ENCODE measurements at places on chromosomes 12 and 14.

DNA sequence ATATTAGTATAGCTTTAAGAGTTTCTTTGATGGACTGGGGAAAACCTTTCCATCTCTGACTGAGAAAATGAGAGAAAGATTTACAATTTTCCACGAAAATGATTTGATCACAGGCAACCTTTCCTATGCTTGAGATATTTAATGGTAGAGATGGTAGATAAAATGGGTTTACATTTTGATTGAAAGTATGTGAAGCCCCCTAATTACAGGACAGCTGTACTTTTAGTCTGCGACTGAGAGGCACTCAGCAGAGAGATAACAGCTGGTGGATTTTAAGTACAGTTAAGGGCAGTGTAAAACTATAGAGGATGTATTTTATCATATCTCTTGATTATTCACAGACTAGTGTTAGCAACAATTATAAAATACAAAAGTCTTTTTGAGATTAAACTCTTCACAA is 40.7 kb downstream of the C12orf50 start:
- DNase-seq = no peak

DNA sequence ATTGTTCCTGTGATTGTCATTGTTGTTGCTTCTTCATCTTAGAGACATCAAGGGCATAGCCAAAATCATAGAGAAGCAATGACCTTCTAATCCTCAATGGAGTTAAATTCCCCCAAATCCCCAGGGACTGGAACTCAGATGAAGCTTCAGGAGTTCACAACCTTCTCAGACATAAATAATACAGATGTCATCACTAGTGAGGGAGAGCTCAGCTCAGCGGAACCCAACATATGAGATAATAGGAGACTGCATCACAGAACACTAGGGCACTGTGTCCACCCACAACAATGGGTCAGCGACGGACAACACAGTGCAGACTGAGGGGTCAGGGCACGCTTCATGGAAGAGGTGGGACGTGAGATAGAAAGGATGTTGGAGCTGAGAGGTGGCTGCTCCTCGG is 1290.4 kb upstream of the TMEM132C start:
- DNase-seq = no peak

DNA sequence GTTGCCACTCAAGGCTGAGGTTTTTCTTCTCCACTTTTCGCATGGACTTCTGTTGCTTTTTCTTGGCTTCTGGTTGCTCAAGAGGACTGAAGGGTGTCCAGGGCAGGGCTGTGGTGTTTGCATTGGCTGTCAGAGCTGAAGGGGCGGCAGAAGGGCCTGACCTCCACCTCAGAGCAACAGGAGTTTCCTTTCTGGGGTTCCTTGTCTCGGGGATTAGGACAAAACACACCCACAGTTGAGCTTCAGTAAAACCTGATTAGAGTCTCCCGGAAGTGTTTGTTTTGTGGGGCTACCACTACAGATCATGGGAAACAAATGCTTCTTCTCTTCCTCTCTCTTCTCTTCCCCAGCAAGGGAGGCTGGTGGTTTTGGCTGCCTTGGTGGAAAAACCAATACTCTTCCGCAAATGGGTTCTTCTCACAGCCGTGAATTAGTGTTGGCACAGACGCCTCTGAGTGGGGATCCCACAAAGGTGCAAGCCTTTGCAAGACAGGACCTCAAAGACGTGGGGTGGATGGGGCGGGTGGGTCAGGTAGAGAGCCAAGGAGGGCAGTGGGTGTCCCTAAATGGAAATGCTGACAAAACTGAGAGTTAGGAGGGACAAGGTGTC is 317.7 kb upstream of the TBX3 start:
- DNase-seq = no peak

DNA sequence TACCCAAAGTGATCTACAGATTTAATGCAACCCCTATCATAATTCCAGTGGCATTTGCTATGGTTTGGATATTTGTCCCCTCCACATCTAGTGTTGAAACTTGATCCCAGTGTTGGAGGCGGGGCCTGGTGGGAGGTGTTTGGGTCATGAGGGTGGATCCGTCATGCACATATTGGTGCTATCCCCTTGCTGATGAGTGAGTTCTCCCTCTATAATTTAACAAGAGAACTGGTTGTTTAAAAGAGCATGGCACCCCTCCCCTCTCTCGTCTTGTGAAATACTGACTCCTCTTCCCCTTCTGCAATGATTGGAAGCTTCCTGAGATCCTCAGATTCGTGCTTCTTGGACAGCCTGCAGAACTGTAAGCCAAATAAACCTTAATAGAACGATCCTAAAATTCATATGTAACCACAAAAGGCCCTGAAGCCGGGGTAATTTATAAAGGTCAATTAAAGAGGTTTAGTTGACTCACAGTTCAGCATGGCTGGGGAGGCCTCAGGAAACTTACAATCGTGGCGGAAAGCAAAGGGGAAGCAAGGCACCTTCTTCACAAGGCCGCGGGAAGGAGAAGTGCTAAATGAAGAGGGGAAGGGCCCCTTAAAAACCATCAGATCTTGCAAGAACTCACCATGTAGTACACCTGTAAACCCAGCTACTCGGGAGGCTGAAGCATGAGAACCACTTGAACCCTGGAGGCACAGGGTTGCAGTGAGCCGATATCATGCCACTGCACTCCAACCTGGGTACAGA is 41.2 kb downstream of the SLC39A9 start:
- DNase-seq = no peak

DNA sequence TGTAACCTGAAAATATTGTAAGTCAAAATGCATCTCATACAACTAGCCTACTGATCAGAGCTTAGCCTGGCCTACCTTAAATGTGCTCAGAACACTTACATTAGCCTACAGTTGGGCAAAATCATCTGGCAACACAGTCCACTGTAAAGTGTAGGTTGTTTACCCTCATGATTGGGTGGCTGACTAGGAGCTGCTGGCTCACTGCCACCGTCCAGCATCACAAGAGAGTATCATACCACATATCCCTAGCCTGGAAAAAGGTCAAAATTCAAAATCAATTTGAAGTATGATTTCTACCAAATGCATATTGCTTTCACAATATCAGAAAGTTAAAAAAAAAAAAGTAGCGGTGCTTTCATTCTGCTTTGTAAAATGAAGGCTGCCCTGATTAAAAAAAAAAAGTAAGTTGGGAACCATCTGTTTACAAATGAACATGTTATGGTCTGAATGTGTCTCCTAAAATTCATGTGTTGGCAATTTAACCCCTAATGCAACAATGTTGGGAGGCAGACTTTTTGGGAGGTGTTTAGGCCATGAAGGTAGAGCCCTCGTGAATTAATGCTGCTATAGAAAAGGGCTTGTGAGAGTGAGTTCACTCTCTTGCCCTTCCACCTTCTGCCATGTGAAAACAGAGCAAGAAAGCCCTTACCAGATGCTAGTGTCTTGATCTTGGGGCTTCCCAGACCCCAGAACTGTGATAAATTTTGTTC is 211.8 kb downstream of the PPM1H start:
- DNase-seq = no peak

DNA sequence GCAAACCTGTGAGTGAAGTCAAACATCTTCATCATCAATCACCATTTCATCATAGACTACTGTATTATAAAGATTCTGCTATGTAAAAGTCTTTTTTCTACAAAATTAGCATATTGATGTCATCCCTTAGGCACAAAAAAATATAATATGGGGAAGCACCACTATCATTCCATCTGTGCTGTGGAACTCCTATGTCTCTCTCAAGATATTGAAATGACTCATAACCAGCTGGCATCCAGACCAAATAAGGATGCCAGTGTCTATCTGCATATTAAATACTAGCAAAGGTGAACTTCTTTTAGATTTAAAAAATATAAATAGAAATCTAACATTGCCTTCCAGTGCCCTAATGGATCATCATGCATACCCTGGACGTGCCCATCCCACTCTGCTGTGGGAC is 17.9 kb upstream of the DCAF5 start:
- DNase-seq = no peak

- no peak for DNase-seq
These were observed 61.1 kb downstream of the RNF34 start for GRCh38 chr12:121461048-121461447.

GRCh38 chr12:64173456-64173855 is 48.6 kb downstream of the KICS2 start:
- no peak for DNase-seq

DNA sequence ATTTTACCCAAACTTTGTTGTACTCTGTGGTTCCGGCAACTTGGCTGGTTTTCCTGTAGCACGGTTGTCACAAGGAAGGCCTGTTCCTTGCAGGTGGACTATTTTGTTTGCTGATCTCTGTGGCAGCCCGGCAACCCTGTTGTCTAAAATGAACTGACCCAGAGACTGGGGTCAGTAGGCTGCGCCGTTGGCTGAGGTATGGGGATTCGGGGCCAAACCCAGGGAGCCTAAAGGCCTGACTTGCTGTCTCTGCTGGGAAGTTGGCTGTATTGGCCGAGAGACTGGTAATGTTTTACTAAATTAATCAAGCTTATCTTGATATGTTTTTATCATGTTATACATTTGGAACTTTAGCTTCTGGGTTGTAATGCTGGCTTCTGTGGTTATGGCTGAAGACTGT is 13.8 kb downstream of the SMIM41 start:
- no peak for DNase-seq

GRCh38 chr12:54700301-54700700 is 52.1 kb upstream of the DCD start:
- no peak for DNase-seq

DNA sequence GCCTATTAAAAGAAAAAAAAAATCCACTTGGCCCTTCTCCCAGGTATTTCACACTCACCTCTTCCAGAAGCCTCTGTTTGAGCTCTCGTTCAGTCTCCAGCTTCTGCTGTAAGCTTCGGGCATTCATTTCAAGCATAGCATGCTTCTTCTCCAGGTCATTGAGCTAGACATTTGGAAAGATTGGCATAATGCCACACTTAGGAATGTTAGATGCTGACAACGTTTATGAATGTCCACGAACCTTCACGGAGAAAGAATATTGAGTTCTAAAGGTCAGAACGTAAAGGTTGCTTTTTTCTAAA is 60.5 kb downstream of the PRKAB1 start:
- no peak for DNase-seq

DNA sequence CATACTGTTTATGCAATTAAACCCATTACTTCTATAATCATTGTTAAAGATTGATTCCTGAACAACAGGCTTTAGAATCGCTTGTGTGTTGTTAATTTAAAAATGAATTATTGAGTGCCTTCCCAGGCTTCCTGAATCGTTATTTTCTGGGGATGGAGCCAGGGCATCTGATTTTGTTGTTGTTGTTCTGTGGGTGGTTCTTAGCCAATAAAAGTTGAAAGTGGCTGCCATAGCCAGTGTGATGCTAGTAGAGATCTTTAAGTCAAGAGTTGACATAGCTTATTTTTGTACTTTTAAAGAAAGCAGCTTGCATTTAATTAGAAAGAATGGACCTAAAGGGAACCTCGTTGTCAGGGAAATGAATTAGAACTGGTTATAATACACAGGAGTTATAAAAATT is 6.4 kb downstream of the GOLGA5 start:
- DNase-seq = no peak

DNA sequence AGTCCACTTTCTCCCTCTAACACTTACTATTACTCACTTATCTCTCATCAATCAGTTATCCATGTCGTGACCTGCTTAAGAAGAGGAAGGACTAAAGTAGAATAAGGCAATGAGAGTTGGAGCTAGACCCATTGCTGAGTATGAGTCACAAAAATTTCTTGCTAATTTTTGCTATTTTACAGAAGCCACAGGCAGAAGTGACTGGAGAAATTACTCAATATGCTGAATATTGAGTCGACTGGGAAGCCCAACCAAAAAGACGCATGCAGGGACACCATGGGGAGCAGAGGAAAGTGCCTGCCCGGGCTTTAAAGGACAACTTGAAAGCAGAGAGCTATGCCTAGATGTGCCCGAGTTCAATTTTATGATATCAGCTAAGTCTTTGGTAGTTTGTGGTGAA is 115.4 kb upstream of the FOXG1 start:
- DNase-seq = no peak

DNA sequence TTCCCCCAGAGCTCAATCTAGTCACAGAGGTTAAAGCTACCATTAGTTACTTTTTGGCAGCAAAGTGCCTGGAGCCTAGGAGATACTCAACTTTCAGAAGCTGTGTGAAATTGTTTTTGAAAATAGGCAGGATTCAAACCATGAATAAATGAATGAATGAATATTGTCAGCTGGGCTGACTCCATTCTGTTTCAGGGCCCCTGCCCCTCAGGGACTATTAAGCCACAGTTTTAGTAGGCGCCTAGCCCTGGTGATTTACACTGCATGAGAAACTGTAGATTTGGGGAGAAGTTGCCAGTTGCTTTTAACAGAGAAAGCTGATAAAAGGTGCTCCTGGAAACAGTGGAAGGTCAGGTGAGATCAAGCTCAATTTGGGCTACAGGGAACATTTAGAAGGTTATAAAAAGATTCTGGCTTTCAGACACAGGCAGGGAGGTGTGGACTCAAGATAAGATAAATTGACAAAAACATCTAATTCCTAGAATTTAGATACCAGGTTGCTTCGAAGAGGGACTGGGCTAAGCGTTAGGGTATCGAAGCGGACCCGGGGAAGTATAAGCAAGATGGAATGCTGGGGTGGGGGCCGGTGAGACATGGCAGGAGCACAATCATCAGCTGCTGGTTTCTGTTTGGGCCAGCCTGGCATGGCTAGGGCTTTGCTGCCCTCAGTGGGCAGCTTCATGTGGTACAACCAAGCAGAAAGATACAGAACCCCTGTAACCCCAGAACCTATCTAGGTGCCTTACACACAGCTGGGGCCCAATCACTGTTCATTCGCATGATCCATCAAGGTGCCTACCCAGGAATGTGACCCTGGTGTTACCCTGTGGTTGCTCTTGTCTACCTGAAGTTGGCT is 14.9 kb upstream of the CELA1 start:
- DNase-seq = no peak

- no peak for DNase-seq
These were observed 36.8 kb downstream of the EAPP start for GRCh38 chr14:34502545-34503225.

- no peak for DNase-seq
These were observed 72.6 kb downstream of the SUSD6 start for GRCh38 chr14:69683971-69684370.

- DNase-seq = no peak
These were observed 33.1 kb upstream of the GNPNAT1 start for GRCh38 chr14:52824462-52824861.

DNA sequence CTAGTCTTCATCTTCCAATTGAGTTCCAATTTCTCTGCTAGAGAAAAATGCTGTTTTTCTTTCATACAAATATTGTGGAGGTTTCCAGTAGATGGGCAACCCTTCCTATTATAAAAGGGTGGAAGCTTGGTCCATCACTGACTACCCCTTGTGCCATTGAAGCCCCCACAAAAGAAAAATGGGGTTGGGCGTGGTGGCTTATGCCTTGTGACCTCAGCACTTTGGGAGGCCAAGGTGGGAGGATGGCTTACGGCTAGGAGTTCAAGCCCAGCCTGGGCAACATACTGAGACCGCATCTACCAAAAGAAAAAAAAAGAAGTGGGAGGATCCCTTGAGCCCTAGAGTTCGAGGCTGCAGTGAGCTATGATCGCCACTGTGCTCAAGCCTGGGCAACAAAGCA is 22.8 kb downstream of the NCKAP5L start:
- DNase-seq = no peak

DNA sequence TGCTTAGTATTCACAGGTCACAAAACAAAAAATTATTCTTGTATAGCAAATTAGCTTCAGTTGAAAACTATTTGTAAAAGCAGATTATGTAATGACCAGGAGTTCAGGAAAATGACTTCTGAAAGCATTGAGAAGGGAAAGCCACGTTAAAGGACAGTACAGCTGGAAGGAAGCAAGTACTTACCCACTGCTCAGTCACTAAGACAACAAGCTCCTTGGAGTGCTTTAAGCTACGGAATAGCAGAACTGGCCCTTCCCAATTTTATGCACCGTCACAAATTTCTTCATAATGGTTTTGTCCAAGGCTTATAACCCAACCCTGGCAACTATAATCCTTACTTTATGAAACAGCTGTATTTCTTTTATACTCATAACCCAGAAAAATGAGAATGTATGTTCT is 13.0 kb upstream of the SNAPC1 start:
- no peak for DNase-seq

Data from activated CD8-positive, alpha-beta memory T cell treated with anti-CD3 and anti-CD28 coated beads, Interleukin-2, amount 50 U/mL, for 48 hours (primary cell).